ENCODE measurements at places on chromosomes 3 and 15.

- DNase-seq = no peak
These were observed 101.2 kb upstream of the PTX3 start for GRCh38 chr3:157335233-157336076.

GRCh38 chr15:25850154-25851111 lies 12.7 kb downstream of the ATP10A start:
- DNase-seq = peak; percentile 59

- peak; percentile 56 for DNase-seq
These were observed 768 bp downstream of the ANO10 start for GRCh38 chr3:43620831-43621655.

DNA sequence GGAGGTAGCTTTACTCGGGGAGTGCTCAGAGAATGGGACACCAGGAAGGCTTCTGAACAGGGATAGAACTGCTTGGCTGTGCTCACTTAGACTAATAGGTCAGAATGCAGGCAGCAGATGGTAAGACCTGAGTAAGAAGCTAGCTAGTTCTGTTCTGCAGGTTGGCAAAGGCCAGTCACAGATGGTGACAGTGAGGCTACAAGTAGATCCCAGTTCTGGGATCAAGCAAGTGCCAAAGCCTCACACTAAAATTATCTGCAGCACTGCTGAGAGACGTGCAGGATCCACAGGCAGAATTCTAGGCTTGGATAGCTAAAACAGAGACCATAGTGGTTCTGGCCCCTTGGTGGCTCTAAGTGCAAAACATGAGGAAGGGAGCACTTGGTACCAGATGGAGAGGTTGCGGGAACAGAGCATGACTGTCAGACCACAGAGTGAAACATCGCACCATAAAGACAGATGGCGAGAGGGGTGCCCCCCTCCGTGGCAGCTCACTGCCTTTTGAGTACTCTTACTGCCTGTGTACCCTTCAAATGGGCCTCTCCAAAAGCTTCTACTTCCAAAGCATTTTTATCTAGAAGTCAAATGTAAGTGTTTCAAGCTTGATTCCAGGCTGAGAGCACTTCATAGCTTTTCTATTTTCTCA lies 3.6 kb upstream of the GLCE start:
- peak; percentile 99 for DNase-seq

DNA sequence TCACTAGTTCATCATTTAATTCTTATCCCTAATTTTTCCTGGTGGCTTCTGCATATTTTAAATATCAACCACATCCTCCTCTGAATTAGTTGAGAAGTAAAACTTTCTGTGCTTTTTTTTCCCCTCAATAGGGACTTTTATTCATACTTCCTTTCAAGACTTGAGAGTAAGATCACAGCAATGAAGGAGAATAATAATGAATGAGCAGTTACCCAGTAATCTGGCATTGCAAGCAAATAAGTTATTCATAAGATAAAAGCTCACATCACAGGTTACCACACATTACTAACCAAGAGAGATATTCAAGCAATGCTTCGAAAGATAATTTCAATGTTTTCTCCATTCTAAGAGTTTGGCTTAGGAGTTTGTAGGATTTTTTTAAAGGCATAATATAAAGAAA lies 50.3 kb downstream of the BTLA start:
- no peak for DNase-seq

- no peak for DNase-seq
These were observed 14.0 kb upstream of the ALAS1 start for GRCh38 chr3:52183786-52184445.

- no peak for DNase-seq
These were observed 3.5 kb upstream of the MEF2A start for GRCh38 chr15:99562238-99562637.

- no peak for DNase-seq
These were observed 154.5 kb downstream of the FOXP1 start for GRCh38 chr3:71428841-71429596.

DNA sequence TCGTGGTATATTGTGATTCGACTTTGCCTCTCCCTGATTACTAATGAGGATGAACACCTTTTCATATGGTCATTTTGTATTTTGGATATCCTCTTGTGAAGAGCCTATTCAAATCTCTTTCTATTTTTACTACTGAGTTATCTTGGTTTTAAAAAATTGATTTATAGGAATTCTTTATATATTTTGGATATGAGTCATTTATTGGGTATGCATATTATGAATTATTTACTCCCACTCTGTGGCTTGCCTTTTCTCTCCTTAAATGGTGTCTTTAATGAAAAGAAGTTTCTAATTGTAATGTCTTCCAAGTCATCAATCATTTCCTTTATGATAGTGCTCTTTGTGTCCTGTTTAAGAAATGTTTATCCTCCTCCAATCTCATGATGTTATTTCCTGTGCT lies 191.5 kb upstream of the DPH6 start:
- DNase-seq = no peak

DNA sequence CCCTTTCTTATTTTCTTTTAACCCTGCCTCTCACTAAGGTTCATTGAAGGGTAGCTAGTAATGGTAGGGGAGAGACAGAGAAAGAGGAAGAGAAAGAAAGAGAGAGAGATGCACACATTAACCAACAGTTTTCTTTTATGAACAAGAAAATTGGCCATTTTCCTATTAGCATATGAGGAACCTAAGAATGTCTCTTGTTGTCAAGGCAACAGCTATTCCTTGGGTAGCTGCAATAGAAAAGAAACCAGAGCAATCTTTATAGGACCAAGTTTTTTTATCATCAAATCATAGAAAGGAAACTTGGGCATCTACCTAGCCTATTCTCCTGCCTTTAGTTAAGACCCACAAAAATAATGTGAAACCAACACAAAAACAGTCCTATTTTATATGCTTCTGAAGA lies 15.0 kb upstream of the CCDC39 start:
- DNase-seq = no peak

- DNase-seq = no peak
These were observed 190.2 kb downstream of the RORA start for GRCh38 chr15:61038910-61039309.

DNA sequence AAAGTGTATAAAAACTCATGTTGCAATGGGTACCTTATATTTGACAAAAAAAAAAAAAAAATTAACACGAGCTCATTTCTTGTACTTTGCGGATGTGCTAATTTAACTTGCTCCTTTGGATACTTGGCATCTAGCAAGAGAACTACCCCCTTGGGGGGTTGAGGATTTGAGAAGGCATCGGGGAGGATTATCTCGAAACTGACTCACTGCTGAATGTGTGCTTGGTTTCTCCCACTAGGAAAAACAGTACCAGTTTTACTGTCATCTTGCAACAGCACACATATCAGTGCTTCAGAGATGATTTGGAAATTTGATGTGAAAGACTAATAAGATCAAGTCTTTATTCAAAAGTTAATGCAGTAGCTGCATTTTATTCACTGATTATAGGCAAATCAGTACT lies 891 bp downstream of the EXOG start:
- DNase-seq = peak; percentile 31

DNA sequence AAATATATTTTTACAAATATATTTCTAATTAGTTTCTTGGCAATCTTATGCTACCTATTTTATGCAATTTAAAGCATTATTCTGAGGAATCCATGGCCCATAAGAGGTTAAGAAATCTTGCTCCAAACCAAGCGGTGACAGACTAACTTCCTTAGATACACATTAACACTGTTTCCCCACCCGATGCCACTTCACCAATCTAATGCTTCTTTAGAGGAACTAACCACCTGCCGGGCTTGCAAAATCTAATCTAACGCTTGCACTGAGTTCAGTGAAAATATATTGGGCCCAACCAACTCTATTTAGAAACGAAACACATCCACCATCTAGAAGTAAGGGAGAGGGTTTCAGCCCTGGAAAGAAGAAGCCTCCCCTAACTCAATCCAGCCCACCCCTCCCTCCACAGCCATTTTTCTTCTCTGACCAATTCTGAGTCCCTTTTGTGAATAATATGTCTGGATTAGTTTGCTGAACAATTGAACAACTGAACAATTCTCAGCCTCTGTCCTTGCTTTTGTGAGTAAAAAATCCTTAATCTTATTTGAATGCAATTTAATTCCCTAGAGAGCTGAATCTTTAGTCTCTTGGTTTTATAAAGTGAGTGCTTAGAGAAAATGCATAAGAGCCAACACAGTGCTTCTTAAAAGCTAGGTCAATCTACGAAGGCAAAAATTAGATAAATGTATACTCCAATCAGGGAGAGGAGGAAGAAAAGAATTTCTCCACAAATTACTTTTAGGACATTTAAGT lies 150.4 kb upstream of the ADAMTS9 start:
- no peak for DNase-seq

DNA sequence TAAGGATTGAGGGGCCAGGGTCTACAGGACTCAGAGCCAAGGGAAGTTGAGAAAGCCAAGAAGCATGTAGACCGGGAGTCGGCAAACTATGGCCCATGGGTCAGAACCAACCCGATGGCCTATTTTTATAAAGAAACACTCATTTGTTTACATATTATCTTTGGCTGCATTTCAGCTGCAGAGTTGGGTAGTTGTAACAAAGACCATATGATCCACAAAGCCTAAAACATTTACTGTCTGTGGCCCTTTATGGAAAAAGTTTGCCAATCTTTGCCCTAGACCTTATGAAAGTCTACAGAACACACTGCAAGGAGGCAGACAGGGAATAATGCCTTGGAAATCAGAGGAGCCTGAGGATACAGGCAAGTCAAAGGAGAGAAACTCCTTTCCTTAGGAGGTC lies 63.2 kb upstream of the MNS1 start:
- no peak for DNase-seq

GRCh38 chr15:31439328-31439727 lies 112.7 kb downstream of the KLF13 start:
- peak; percentile 28 for DNase-seq

- no peak for DNase-seq
These were observed 8.3 kb downstream of the POLG start for GRCh38 chr15:89326316-89326715.

DNA sequence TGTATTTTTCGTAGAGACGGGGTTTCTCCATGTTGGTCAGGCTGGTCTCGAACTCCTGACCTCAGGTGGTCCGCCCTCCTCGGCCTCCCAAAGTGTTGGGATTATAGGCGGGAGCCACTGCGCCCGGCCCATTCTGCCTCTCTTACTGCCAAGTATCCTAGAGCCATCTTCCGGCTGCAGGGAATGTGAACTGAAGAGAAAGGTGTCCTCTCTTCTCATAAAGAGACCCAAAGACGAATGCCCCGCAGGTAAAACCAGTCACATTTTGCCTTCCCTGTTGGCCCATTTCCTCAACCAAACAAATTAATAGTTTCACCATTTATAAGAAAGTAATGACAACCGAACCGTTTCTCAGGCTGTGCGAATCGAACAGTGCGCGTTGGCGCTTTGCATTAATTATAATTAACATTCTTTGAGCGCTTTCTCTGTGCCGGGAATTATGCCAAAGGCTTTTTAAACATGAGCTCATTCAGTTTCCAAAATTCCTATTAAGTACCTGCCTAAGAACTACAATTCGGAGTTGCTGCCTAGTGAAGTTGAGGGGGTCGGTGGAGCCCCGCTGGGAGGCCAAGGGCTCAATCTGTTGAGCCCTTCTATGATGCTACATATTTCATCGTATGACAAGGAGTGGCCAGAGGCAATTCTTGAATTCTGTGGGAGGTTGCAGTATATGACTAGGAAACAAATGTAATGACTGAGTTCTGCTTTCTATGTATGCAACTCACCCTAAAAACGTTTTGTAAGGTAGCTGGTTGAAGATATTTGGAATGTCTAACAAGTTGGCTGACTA lies 819 bp upstream of the RPL24 start:
- DNase-seq = peak; percentile 15

DNA sequence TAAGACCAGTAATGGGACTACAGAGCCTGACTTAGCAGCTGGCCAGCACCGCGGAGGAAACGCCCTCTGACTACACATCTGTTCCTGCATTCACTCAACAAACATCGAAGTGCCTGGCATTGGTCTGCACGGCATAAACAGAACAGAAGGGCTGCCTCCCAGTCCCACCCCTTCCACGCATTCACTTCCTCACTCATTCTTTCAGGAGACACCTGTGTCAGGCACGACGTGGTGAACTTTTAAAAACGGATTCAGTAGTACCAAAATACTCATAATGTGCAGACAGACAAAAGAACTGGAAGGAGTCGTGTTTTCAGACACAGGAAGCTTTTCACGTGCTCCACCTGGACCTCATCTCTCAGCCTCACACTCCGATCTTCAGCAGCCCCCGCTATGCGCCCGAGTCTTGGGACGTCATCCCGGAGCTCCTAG lies 123.3 kb downstream of the XXYLT1 start:
- no peak for DNase-seq

GRCh38 chr15:74156678-74157411 lies 16.7 kb upstream of the ISLR start:
- DNase-seq = no peak

DNA sequence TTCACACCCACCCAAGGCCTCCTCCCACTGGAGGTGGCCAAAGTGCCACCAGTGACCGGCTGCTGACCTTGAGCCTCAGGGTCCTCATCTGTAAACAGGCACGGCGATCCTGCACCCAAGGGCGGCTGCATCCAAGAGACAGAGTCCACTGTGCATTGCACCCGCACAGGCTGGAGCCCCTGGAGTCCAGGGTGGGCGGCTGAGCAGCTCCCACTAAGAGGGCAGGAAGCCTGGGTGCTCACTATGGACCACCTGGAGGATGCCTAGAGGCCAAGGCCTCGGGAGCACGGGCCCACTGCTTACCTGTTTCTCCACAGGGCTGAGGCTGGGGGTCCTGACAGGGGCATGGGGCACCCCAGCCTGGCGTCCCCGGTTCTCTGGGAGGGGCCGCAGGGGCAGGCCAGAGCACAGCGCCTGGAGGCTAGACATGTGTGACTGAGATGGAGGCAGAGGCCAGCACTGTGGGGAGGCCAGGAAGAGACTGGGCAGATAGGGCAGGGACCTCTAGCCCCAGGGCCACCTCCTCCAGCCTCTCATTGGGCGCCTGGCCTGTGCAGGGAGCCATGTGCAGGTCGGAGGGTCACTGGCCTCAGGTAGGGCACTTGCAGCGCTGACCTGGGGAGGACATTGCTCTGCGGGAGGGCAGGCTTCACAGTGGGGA lies at the start of gene UROC1:
TSS of gene UROC1 (minus strand) at position 483 of the 661 bp plus-strand sequence. CDS start at position 429, 54 bp downstream.
- no peak for DNase-seq

DNA sequence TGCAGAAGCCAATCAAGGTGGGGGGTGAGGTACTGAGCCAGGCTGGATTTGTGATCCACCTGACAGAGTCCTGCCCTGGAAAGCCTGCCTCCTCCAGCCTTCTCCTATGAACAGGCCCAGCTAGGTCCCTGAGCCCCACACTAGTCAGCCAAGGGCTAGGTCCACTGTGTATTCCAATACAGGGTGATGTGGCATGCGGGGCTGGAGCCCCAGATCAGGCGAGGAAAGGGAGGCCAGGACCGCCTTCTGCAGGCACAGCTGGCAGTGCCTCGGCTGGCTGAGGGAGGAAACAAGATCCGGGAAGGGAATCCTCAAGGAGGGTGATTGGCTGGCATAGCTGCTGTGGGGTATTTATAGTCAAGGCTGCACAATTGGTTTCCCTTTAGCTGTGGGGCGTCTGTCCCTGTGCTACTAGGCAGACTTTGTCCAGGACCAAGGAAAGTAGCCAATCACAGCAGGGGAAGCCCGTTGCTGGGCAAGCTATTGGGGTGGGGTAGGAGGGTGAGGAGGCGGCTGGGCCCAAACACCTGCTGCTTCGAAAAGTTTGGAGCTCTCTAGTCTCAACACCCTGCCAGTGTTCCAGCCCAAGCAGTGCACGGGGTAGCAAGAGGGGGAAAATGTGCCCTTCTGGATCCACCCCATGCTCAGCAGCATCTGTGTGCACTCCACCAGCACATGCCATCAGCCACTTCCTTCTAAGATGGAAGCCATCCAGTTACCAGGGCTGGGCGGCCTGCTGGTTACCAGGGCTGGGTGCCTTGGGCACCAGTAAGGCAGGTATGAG lies 5.9 kb downstream of the KY start:
- no peak for DNase-seq

- no peak for DNase-seq
These were observed 1.2 kb upstream of the HYAL2 start for GRCh38 chr3:50323614-50324199.
